Right cardiac atrium (tissue), 5 donors: ENCODE measurements at places on chromosomes 3 and 15.

GRCh38 chr3:93855401-93855800, 118.3 kb downstream of the PROS1 start:
- no peak for DNase-seq

- no peak for DNase-seq
Measured at GRCh38 chr15:60829416-60829815, 350.5 kb upstream of the ICE2 start.

DNA sequence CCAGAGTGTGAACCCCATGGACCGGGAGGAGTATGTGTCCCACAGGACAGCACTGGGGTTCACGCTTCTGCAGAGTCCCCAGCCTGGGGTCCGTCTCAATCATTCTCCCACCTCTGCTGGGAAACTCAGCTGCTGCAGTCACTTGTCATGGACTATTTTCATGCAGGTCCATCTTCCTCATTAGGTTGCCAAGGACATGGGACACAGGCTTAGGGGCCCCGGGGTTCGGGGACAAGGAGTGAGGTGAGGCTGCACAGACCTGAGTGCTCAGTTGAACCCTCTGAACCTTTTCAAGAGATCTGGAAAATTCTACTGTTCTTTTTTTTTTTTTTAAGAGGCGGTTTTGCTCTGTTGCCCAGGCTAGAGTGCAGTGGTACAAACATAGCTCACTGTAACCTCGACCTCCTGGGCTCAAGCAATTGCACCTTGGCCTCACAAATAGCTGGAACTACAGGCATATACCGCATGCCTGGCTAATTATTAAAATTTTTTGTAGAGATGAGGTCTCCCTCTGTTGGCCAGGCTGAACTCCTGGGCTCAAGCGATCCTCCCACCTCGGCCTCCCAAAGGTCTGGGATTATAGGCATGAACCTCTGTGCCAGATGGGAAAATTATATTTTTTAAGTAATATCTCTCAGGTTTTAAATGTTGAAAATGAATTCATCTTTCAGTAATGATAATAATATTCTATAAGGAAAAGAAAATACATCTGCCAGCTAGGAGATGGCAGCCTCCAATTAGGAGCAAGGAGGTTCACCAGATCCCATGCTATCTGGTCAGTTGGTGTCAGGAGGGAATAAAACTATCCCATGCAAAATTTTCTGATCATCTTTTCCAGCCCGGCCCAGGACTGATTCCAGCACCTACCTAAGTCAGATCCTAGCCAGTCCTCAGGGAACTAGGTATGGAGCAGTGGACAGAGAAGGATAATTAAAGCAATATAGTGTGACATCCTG, 45.2 kb downstream of the RPN1 start:
- no peak for DNase-seq

DNA sequence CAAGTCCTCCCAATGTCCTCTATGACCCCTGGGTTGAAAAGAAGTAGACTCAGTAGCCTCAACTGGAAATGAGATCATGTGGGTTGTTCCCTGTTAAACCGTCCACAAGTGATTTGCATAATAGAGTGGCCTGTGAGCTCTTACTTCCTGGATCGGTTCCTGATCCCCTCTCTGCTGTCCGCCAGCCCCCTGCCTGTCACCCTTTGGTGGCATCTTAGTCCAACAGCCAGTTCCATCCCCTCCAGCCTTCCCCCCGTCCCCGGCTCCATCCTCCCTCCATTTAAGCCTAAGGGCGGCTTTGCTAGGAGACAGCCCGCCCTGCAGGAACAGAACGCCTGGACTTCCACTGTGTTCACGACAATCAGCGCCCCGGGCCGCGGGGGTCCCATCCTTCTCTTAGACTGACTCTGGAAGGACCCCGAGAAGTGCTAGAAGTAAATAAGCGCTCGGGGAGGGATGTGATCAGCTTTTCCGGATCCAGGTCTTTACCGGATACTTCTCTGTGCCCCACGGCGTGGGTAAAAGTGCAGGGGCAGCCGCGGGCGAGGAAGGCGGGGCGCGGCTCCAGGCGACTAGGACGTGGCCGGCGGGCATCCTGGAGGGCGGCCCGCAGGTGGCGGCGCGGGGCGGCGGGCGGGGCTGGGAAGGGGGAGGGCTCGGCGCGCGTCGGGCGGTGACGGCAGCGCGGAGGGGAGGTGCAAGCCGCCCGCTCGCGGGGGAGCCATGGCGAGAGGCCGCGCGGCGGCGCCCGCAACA, 51.2 kb upstream of the ULK4 start:
- DNase-seq: peak; percentile 92

DNA sequence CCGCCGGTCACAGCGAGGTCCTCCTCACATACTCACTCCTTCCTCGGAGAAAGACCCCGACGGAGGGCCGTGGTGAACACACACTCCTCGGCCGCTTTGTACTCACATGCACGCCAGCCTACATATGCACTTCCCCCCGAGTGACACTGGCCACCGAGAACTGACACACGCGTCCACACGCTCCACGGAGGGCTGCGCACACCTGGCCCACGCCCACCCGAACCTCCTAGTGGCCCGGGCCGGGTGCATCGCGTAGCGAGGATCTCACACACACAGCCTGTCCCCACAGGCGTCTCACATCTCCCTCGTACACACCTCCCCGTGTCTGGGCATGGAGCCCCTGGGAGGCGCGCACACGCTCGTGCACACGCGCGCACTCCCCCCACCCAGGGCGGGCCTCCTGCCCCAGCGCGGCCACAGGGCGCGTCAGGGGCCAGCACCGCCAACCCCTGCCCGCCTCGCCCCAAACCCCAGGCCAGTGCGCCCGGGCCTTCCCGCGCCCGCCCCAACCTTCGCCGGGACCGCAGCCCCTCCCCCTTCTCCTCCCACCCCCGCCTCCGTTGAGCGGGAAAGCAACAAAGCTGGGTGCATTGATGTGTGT, 411 bp upstream of the C3orf70 start:
- DNase-seq: no peak

DNA sequence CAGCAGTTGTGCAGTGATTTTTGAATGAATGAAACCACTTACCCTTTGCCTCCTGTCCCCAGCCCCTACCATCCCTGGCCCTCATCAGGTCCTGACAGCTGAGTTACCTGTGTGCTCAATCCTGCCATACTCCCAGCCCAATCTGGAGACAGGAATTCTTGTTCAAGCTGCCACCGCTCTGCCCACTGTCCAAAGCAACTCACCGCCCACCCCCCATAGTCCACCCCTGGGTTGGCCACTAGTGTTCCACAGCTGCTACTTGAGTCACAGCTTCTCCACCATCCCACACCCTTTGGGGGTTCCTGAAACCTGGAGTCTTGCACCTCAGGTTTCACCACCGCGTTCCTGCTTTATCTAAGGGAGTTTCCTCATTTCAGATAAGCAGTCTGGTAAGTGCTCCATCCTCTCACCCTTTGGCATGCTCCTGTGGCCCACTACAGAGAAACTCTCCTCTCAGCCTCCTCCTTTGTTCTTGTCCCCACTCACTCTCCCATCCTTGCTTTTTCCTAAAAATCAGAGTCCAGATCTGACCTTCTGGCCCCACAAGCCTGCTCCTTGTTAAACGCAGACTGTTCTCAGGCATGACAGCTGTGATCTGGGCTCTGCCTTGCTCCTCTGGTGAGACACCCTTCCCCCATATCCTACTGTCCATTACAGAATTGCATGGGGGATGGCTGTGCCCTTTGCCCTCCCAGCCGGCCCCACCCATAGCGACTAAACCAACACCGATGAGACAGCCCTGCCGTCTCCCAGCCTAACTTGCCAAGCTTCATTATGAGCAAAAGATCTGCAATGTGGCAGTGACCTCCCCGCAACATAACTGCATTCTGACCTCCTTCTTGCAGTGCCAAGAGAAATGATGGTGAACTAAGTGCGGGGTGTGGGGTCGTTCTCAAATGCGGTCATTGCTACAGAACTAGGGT, 50.0 kb downstream of the CYP19A1 start:
- DNase-seq: no peak

DNA sequence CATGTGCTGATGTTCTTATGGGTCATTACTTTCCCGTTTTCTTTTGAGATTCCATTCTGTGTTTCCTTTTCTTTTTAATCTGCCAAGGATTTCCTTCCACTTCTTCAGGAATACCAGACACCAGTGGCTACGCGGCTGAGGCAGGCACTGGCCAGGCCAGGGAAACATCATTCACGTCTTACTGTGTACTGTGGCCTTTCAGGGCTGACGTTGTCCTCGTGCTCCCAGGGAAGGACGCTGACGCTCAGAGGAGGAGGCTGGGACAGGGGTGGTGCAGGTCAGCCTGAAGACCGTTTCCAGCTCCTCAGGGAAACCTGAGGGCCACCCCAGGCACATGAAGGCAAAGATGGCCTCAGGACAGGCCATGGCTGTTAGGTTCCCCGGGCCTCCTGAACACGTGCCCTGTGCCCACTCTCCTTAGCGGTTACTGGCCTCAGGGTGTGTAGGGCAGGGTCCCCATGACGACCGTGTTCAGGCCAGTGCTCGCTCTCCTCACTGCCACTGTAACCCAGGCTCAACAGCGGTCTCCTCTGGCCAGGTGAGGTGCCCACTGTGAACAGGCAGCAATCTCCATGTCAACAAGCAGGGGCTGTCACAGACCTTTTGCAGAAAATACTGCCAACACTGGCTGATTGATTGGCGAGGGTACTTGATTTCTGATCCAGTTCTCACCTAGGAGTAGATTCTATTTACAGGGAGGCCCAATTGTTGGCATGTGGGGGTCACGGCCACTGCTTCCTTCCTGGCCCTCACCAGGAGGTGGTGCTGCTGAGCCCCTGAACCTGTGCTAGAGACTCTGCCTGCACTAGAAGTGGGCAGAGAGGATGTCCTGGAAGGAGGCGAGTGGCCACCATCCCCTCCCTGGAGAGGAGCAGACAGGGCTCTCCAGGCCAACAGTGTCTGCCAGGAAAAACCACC, 169.5 kb downstream of the ATP10A start:
- peak; percentile 75 for DNase-seq
